ENCODE measurements at places on chromosomes 16 and 17. TPM values are rescaled to one million over a fixed set of nuclear protein-coding genes. Genes with fewer than 3 reads are reported as not detected.

Gene PRSS21
- polyA plus RNA-seq = 0.53 TPM

DNA sequence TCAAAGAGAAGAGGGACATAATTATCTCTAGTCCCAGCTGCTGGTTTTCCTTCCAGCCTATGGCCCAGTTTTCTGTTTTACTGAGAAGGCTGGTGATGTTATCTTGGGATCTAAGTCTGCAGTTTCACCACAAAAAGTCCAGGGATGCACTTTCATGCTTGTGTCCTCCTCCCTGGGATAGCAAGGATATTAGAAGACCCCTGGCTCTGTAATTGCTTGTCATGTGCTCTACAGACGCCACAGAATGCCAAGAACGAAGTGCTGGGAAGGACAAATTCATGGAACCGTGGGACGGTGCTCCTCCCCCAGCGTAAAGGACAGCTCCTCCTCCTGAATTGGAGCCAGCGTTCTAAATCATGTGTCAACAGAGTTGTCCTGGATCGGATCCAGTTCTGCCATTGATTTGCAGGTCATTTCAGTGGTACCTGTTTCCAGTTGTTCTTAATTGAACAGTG lies 8.6 kb downstream of the MAPT start:
- H3K4me3 ChIP-seq = no peak overlapping the region
- H3K27me3 ChIP-seq = no peaks in the 10 kb centered on the region
- no peaks in the 10 kb centered on the region for H3K36me3 ChIP-seq
- no peaks in the 10 kb centered on the region for H3K4me1 ChIP-seq

- no peaks in the 10 kb centered on the region for H3K27me3 ChIP-seq
- peak; percentile 46 for DNase-seq
- peak overlapping the region; percentile 9 for H3K27ac ChIP-seq
- H3K4me3 ChIP-seq = peak overlapping the region; percentile 59
- no peaks in the 10 kb centered on the region for H3K36me3 ChIP-seq
Observed at GRCh38 chr16:66695935-66696668, 441 bp downstream of the CMTM4 start.

- no peaks in the 10 kb centered on the region for H3K4me1 ChIP-seq
- no peak for DNase-seq
- no peaks in the 10 kb centered on the region for H3K27me3 ChIP-seq
- H3K36me3 ChIP-seq = no peaks in the 10 kb centered on the region
- H3K27ac ChIP-seq = no peak overlapping the region
- H3K4me3 ChIP-seq = no peak overlapping the region
Observed at GRCh38 chr17:74960570-74961342, 11.8 kb downstream of the HID1 start.

GRCh38 chr16:73031984-73032383 lies 15.9 kb downstream of the ZFHX3 start:
- H3K4me3 ChIP-seq = no peak overlapping the region
- no peaks in the 10 kb centered on the region for H3K27me3 ChIP-seq
- no peak for DNase-seq
- no peak overlapping the region for H3K27ac ChIP-seq
- peaks cover 7% of the 10 kb centered on the region for H3K4me1 ChIP-seq

GRCh38 chr17:82105882-82106687 lies 8.0 kb upstream of the FASN start:
- no peak overlapping the region for H3K27ac ChIP-seq
- no peak overlapping the region for H3K4me3 ChIP-seq
- H3K4me1 ChIP-seq = no peaks in the 10 kb centered on the region
- H3K27me3 ChIP-seq = no peaks in the 10 kb centered on the region

Gene KRT222
- polyA plus RNA-seq = 1.6 TPM

DNA sequence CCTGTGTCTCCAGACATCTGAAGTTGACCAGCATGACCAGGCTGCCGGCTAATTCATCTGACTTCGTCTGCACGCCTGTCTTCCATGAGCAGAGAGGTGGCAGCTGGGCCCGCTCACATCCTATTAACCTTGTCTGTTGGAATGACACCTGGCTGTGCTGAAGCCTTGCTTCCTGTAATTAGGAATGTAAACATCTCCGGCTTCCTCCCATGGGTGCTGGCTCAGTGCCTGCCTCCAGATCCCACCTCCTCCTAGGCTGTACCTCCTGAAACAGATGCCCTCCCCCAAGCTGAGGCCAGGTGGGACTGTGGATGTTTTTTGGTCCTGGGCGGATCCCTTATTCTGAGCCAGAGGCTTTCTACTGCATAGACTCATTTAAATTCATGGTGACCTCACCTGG lies 296.3 kb downstream of the HS3ST4 start:
- H3K27ac ChIP-seq = no peak overlapping the region
- H3K27me3 ChIP-seq = no peaks in the 10 kb centered on the region
- H3K4me1 ChIP-seq = no peaks in the 10 kb centered on the region

DNA sequence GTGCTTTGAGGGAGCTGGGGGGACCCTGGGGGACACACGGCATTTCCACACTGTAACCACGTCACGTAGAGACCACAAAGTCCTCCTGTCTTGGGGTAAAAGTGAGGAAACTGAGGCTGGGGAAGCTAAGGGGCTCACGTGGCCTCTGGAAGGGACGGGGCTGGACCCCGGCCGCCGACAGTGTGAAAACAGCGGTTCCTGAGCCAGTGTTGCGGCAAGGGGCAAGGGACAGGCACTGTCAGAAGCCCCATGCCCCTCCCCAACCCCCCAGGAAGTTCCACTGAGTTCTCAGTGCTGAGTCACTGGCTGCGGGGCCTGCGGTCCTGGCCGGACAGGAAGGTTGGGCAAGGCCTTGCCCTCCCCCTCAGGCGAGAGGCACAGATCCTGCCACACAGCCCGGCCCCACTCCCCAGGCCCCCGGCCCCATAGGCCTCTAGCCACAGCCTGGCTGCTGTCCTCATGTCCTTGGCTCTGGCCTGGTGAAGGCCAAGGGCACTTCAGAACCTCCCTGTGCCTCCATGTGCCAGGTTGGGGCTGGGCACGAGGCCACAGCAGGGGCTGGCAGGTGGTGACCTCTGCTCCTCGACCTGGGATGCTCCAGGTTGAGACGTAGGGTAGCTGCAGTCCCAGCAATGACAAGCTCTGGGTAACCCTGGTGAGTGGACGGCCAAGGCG lies 5.0 kb upstream of the CCDC57 start:
- no peaks in the 10 kb centered on the region for H3K36me3 ChIP-seq
- DNase-seq = no peak
- H3K4me3 ChIP-seq = no peak overlapping the region
- H3K4me1 ChIP-seq = peaks cover 2% of the 10 kb centered on the region
- H3K27ac ChIP-seq = no peak overlapping the region

DNA sequence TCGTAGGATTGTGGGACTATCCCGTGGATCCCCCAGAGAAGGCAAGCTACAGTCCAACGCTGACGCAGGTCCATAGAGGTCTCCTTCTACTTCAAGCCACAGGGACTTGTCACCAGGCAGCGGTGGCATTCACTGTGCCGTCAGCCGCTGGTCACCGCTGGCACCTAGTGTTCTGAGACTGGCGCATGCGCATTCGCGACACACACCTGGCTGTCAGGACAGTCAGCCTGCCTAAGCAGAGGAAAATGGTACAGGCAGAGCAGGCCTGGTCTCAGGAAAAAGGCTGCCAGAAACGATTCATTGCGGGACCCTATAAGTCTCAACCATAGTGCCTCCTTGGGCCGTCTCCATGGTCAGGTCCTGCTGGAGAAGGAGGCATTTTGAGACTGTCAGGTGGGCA lies 138.0 kb upstream of the WSB1 start:
- H3K27ac ChIP-seq = no peak overlapping the region
- H3K4me3 ChIP-seq = no peak overlapping the region
- H3K36me3 ChIP-seq = no peaks in the 10 kb centered on the region
- no peaks in the 10 kb centered on the region for H3K4me1 ChIP-seq

GRCh38 chr17:1112875-1113274 lies 66.9 kb downstream of the ABR start:
- no peak overlapping the region for H3K4me3 ChIP-seq
- no peaks in the 10 kb centered on the region for H3K36me3 ChIP-seq
- H3K27me3 ChIP-seq = no peaks in the 10 kb centered on the region
- DNase-seq = no peak
- H3K4me1 ChIP-seq = peaks cover 16% of the 10 kb centered on the region

Gene CD300E
- 0.30 TPM for polyA plus RNA-seq

GRCh38 chr16:56191156-56191815 lies at the start of gene GNAO1:
Gene GNAO1 (plus strand): TSS chr16:56191489. CDS start chr16:56192236, 747 bp downstream.
- no peaks in the 10 kb centered on the region for H3K27me3 ChIP-seq
- H3K36me3 ChIP-seq = no peaks in the 10 kb centered on the region
- DNase-seq = peak; percentile 71
- peak within 1 kb of the TSS; percentile 73 for H3K4me3 ChIP-seq
- H3K4me1 ChIP-seq = peaks cover 8% of the 10 kb centered on the region
- H3K27ac ChIP-seq = peak within 1 kb of the TSS; percentile 87

Gene OTOP2
- not detected for polyA plus RNA-seq

Gene KRT23
- polyA plus RNA-seq = 0.05 TPM

DNA sequence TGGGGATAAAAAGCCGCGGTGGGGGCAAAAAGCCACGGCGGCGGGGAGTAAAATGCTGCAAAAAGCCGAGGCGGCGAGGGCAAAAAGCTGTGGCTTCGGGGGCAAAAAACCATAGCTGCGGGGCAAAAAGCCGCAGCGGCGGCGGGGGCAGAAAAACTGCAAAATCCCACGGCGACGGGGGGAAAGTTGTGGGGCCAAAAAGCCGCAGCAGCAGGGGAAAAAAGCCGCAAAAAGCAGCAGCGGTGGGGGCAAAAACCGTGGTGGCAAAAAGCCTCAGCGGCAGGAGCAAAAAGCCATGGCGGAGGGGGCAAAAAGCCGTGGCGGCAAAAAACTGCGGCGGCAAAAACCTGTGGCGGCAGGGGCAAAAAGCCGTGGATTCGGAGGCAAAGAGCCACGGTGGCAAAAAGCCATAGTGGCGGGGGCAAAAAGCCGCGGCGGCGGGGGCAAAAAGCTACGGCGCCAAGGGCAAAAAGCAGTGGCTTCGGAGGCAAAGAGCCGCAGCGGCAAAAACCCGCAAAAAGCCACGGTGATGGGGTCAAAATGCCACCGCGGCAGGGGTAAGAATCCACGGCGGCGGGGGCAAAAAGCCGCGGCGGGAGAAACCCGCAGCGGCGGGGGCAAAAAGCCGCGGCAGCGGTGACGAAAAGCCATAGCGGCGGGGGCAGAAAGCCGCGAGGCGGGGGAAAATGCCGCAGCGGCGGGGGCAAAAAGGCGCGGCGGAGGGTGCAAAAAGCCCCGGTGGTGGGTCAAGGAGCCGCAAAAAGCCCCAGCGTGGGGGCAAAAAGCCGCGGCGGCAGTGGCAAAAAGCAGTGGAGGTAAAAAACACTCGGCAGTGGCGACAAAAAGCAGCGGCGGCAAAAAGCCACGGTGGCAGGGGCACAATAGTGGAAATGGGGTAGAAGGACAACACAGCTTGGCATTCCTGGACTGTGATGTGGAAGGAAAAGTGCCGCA lies 192.8 kb downstream of the SHCBP1 start:
- DNase-seq = no peak
- H3K36me3 ChIP-seq = no peaks in the 10 kb centered on the region
- no peak overlapping the region for H3K4me3 ChIP-seq
- H3K27ac ChIP-seq = no peak overlapping the region
- no peaks in the 10 kb centered on the region for H3K4me1 ChIP-seq
- H3K27me3 ChIP-seq = no peaks in the 10 kb centered on the region
